GM12865 (cell line): ENCODE measurements at places on chromosomes 3 and 15.

GRCh38 chr3:167481164-167481563, 7.3 kb upstream of the SERPINI2 start:
- DNase-seq: no peak

- no peak for DNase-seq
These were observed 916 bp downstream of the IL17RD start for GRCh38 chr3:57164217-57164656.

- DNase-seq: no peak
These were observed 191.1 kb downstream of the KLF13 start for GRCh38 chr15:31517711-31518110.

DNA sequence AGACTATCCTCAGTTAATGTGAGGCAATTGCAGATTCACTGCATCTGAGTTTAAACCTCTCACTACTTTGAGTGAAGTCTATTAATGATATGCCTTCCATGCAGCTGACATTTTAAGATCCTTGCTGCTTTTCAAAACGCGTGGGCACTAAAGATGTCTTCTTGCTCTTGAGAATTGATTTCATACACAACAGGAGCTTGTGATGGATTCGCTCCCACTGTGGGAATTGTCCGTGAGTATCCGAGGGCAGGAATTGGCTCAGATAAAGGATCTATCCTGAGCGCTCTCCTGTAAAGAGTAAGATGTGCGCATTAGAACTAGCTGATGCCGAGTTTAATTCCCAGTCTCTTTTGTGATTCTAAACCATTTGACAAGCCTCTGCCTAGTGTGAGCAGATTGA, 167.9 kb downstream of the ROBO2 start:
- no peak for DNase-seq

- DNase-seq: no peak
These were observed 14.3 kb downstream of the PPCDC start for GRCh38 chr15:75037685-75038084.

GRCh38 chr3:62044874-62045411, 328.4 kb downstream of the FEZF2 start:
- no peak for DNase-seq

GRCh38 chr3:64410226-64410625, 185.0 kb upstream of the PRICKLE2 start:
- DNase-seq: no peak

DNA sequence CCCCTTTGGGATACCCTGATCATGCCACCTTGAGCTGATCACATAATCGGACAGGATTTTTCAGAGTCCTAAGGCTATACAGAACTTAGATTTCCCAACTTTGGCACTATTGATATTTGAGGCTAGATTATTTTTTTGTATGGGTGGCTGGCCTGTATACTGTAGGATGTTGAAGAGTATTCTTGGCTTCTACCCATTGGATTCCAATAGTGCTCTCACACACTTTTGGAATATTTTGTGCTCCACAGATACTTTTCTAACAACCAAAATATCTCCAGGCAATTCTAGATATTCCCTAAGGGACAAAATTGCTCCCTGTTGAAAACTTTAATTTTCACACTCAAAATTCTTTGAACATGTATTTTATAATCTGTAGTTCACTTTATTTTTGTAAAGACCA, 125.1 kb downstream of the ABI3BP start:
- DNase-seq: no peak

- DNase-seq: no peak
These were observed 81.3 kb upstream of the RGMA start for GRCh38 chr15:93170329-93170728.

GRCh38 chr15:66772604-66773128, 70.6 kb downstream of the SMAD6 start:
- DNase-seq: no peak

DNA sequence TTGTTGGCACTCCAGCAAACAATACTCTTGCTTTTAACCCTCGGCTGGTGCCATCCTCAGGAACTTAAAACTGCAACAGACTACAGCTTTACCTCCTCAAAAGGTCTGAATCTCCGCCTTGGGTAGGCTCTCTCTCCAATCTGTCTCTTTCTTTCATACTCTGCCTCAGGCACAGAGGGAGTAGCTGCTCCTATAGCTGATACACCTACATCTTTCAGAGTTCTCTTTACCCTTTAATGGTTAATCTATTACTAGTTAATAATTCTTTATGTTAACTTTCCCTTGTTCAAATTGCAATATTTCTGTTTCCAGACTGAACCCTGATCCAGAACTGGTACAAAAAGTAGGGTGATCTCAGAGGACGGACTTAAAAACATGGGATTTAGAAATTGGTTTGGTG, 66.2 kb downstream of the MAP4 start:
- no peak for DNase-seq

DNA sequence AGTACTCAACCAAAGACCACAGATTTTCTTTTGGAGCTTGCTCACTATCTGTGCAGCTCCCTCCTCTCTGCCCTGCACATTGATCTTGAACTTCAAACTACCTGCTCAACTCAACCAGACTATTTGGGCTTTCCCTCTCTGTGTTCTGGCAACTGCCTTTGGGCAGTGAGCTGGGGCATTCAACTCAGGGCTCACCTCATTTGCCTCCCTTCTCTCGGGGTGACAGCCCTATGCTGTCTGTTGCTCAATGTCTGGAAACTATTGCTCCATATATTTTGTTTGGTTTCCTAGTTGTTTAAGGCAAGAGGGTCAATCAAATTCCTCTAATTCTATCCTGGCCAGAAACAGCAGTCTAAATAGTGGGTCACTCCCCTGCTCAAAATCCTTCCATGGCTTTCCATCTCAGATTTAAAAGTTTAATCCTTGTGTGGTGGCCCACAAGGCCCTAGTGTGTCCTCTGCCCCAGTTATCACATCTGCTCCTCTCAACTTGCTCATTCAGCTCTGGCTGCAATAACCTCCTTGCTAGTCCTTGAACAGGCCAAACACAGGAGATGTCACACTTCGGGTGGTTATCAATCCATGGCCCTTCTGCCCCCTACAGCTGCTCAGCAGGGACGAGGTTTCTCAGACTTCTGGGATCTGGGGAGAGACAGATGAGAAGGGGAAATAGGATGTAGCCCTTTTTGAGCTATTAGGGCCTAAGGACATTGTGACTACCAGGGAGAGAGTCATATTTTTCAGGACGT, 67.8 kb downstream of the SNRK start:
- DNase-seq: no peak

DNA sequence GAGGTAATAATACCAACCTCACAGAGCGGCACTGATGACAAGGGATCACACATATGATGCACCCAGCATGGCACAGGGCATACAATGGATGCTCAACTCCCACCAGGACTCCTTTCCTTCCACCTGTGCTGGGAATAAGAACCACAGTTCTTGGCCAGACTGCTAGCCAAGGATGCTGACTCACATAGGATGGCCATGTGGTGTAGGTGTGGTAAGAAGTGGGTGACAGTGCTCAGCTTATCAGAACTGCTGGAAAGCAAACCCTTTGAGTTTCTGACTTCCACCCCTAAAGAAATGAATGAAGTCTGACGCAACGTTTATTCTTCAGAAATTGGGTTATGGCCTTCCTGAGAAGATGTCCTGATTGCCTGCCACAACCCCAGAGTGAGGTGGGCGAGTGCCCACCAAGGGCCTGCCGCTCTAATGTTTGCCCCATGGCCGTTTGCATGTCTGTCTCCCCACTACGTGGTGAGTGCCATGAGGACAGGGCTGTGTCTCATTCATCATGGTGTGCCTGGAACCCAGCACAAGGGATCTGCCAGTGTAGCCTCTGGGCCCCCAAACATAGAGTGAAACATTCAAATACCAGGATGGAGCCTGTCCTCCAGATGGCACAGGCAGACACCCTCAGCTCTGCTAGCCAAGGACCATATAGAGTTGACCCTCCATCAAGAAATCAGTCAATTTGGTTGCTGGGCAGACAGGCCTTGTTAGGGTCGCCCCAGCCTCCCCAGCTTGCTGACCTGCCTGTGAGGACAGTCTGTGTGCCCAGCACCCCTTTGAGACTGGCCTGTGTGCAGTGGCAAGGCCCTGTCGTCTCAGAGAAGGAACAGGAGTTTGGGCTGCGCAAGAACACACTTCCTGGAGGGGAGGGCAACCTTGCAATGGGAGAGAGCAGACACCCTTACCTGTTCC, 57.6 kb upstream of the SLCO2A1 start:
- no peak for DNase-seq

GRCh38 chr3:101159478-101159877, 160.9 kb downstream of the IMPG2 start:
- DNase-seq: no peak

DNA sequence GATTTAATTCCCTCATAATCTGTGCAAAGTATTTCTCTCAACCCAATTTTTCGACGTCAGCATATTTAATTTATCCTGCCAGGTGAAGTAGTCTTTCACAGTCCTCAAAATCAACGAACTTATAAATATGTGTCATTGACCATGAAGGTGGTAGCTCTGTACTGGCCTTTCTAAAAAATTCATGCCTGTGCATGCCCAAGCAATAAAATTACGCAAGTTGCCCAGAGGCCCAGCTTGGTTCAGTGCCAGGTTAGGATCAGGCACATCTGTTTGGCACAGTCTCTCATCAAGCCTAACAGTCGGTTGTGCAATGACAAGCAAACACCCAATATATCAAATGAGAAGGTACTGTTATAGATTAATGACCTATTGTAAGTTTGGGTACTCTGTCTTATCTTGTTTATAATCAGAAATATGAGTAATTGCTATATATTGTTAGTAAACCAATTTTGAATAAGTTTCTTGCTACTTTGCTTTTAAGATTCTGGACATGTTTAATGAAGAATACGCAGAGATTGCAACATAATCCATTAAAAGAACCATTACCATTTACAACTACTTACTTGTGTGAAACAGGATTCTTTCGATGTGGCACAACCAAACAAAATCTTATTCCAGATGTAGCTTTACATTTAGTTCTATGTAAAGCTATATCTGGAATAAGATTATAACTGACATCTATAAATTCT, 159.0 kb upstream of the IL12A start:
- DNase-seq: no peak

DNA sequence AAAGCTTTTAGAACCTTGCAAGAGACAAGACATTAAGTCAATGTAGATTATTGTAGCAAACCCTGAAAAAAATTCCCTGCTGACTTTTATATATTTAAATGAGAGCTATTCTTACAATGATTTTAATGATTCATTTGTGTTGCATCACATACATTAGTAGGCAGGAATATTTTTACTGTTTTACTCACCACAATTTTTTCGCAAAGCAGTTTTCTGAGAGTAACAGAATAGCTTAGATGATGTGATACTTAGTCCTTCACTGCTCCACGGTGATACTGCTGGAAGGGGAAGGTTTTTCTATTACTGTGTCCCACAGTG, 43.9 kb upstream of the CLRN1 start:
- no peak for DNase-seq

GRCh38 chr15:89131731-89132130, 43.5 kb downstream of the ABHD2 start:
- DNase-seq: no peak

DNA sequence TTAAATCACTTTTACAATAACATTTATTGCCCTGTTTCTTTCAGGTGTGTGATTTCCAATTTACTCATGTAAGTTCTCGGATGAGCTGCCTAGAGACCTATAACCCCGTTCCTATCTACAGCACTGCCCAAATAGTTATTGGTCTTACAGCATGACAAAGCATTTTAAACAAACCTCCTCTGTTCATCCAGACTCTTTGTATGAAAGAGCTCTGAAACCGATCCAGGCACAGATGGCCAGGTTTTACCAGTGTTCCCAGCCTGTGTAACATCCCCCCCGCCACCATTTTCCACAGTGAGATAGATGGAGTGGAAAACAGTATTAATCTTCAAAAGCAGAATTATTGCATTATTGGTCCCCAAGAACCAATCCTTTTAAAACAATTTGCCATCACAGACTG, 59.0 kb upstream of the SPTSSB start:
- no peak for DNase-seq

DNA sequence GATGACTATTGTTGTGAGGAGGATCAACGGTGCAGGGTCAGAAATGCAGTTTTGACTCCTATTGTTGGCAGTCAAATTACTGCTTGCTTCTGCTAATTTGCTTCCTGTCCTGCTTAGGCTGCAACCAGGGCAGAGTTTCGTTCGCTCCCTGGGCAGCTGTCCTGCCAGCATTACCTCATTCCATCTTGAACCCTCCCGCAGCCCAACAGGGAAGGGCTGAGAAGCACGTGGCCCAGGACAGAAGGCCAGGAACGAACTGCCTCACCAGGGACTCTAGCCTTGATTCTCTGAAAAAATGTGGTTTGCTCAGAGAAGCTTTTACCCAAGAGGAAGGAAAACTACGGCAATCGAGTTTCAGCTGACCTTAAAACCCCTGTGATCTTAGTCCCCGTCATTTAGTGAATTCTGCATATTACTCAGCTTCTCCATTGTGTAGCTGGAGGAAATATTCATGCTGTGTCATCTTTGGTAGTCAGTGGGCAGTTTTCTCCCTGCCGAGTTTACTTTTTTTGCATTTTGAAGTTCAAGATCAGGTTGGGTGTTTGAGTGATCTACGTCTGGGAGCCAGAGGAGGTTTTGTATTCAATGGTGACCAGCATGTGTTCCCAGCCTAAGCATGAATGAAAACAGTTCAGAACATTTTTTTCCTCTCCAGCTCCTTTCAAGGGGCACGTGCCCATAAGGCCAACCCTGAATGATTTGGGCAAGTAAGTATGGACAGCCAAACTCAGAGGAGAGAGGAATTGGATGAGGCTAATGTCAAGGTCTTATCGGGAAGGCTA, 23.0 kb downstream of the TLNRD1 start:
- DNase-seq: peak; percentile 95

GRCh38 chr15:73318463-73319351, 50.1 kb downstream of the HCN4 start:
- DNase-seq: peak; percentile 71

- peak; percentile 98 for DNase-seq
These were observed 20.6 kb downstream of the SMAD3 start for GRCh38 chr15:67085818-67086636.

DNA sequence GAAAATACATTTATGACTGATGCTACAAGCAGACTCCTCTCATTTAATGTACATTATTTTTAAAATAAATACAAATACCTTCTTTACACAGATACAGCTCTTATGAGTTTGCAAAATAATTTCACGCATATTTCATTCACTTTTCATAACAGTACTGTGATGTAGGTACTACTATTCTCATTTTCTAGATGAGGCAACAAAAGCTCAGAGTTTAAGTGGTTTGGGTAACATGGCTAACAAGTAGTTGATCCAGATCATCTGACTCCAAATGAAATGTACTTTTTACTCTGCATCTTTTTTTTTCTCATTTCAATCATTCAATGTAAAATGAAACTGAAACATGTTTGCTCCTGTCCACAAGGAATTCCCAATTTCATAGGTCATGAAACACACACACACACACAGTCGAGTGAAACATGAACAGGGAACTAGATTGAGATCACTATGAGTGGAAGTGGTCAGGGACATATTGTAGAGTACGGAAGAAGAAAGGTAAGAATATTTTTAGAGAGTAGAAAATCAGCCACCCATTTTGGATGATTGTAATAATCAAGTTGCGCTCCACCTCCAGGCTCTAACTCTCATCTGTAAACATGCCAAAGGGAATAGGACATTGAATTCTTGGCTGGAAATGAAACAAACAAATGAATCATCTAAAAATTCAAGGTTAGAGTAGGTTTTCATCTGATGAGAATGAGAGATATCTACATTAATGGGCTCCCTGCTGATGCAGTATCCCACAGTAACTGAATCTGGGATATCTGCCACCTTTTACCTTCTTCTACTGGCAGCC, 92.4 kb downstream of the CLDN1 start:
- DNase-seq: peak; percentile 74
